ENCODE measurements at places on chromosomes 5 and 9.

- no peak for DNase-seq
Measured at GRCh38 chr9:129232839-129233591, 55.0 kb upstream of the IER5L start.

DNA sequence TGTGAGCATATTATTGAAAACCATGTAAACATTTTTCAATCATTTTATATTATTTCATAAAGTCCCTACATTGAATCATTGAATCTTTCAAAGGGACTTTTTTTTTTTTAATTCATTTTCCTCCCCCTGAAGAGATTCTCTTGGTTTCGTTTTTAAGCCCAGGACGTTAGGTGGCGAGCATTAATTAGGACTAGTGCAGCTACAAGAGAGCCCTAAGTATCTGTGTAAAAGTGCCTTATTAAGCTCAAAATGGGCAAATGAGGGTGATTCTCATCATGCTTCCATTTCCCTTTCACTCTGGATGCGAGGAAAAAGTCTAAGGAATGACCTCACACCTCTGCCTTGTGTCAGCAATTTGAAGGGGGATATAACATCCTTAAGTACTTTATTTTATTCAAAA is 517.9 kb upstream of the ITGA1 start:
- no peak for DNase-seq

DNA sequence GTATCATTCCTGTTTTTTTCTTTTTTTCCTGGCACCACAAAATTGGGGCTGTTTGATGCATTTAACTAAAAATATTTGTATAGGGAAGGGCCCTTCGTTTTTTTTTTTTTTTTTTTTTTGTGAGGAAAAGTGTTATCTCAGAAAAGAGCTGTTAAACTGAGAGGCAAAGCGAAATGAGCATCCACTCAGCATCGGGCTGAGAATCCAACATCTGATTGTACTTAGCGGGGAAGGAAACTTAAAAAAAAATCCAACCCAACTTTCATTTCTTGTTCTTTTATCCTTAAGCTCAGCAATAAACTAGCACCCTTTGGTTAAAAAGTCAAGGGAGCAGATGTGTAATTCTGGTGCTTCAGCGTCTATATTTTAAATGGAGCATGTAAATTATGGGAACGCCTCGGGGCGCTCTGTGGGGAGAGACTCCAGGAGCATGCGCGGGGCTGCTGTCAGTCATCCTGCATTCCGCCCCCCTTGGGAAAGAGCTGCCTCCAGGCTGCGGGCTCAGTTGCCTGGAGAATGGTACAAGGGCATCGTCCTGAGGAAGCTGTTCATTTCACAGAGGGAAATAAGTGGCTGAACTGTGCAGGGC is 33.3 kb downstream of the DMRT2 start:
- no peak for DNase-seq

GRCh38 chr5:181241393-181241975 is 2.2 kb downstream of the RACK1 start:
- peak; percentile 90 for DNase-seq

GRCh38 chr9:125893277-125893676 is 146.1 kb downstream of the PBX3 start:
- DNase-seq = no peak

- DNase-seq = no peak
Measured at GRCh38 chr9:26956860-26957233, 635 bp downstream of the IFT74 start.

DNA sequence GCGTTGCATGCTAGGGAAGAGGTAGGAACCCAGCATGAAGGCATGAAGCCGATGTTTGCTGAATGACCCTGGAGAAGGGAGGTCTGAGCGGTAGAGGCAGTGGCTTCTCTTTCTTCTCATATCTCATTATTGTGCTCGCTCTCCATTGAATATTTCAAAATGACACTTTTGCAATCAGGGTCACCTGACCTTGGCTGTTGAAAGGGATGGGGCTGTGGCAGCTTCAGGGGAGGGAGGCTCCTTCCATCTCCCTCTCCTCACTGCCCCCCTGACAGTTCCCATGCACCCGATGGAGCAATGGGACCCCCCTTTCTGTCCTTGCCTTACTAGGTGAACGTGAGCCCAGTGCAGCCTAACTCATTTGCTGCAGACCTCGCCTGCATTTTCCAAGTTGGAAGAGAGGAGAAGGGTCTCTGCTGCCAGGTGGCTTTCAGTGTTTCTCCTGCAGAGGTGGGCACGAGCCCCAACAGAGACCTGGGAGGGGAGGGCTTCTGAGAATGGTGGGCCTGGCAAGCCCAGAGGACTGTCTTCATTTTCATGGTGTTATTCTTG is 17.9 kb downstream of the STC2 start:
- no peak for DNase-seq

- no peak for DNase-seq
Measured at GRCh38 chr9:121304707-121305106, 36.7 kb downstream of the GSN start.

DNA sequence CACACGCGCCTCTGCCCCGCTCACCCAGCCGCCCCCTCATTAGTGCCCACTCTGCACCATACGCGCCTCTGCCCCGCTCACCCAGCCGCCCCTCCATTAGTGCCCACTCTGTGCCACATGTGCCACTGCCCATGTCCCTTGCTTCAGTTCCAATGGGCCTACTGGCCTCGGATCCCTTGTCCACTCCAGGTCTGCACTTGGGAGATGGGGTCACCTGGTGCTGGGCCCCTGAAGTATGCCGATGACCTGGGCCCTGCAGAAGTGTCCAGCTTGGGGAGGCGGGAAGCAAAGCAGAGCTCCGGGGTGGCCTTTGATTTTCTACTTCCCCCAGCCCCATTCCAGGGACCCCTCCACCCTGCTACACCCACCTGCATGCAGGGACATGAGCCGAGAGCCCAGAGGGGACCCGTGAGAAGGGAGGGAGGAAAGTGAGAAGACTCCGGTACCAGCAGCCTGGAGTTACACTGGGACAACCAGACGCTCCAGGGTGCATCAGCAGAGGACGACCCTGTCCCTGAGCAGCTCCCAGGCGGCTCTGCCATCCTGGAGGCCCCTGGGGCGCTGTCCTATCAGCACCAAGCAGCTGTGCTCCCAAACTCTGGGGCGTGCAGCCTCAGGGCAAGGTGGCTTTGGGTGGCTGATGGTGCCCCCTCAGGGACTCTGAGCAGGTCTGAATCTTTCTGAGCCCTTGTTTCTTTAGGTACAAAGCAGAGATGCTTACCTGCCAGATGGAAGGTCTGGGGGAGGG is 140.8 kb downstream of the RXRA start:
- no peak for DNase-seq
